Activated T-cell treated with anti-CD3 and anti-CD28 coated beads for 4 hours (primary cell): ENCODE measurements at places on chromosomes 2 and 18.

DNA sequence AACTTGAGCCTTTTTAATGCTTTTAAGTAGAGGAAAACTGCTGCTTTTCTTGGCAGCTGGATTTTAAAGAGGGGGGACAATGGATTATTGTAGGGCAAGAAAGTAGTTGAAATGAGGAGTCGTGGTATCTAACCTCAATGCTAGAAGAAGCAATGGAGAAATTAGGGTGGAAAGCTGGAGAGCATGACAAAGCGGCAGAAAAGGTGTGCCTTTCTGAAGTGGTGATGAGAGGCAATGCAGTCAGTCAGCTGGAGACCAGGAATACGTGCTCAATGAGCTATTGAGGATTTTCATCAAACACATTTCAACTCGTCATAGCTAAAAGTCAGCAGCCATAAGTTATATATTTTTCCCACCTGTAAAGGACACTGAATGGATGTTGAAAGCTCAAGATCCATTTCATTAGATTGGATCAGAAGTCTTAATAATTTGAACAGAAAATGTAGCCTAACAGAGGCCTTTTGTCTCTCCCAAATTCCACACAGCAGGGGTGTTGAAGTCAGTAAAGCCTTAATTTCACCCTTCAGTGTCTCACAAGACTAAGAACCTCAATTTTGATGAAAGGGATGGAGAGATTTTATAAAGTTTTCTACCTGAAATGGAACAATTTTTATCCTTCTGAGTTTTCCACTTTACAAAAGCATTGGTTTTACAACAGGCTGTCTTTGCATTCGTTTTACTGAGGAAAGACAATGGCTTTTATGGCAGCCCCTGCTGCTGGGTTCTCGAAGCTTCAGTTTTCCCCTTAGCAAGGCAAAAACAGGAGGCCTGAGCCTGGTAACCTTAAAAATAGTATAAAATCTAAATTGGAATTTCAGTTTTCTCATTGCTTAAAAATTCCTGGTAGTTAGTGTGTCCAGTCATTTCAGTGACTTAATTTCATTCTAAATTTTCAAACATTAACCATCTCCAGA, 131.1 kb downstream of the CCDC102B start:
- DNase-seq = no peak

GRCh38 chr2:221112744-221113143, 459.4 kb downstream of the EPHA4 start:
- no peak for DNase-seq

DNA sequence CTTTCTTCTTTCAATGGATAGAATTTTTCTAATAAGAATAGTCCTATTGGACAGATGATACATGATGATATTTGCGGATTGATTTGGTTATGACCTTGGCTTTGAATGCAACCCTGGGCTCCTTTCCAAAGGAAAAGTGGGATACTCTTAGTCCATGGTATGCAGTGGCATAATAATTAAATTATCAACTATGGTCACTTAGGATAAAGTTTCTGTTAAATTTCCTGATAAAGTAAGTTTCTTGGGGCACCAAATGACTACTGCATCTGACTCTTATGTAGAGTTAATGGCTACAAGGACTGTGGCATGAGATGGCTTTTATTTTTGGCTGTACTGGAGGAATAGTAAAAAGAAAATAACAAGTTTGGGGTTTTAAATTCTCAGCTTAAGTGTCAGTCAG, 126.7 kb downstream of the QPCT start:
- no peak for DNase-seq

DNA sequence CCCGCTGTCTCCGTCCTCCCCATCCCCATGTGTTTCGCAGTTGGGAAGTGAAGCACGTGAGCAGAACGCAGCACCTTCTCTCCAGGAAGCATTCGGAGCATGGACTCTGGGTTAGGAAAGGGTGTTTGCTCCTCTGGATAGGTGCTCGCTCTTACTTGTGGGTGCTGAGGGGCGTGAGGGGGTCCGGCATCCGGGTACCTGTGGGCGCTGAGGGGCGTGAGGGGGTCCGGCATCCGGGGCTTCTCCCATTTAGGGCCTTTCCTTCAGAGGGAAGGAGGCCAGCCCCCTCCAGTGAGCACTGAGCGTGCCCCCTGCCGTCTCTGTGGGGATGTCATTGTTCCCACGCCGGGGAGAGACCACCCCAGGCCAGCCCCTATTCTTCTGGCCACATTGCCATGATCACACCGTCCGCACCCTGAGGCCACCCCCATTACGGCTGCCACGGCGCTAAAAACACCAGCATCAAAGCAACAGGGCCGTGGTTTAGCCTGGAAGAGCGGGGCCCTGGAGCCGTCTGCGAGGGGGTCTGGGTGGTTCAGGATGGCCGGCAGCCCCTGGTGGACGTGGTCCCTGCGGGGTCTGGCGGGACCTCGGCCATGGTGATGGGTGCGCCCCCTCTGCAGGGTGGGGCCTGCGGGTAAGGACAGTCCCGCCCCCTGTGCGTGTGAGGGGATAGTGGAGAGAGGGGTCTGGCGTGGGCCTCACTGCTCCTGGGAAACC, 41.0 kb downstream of the NFATC1 start:
- DNase-seq = no peak

DNA sequence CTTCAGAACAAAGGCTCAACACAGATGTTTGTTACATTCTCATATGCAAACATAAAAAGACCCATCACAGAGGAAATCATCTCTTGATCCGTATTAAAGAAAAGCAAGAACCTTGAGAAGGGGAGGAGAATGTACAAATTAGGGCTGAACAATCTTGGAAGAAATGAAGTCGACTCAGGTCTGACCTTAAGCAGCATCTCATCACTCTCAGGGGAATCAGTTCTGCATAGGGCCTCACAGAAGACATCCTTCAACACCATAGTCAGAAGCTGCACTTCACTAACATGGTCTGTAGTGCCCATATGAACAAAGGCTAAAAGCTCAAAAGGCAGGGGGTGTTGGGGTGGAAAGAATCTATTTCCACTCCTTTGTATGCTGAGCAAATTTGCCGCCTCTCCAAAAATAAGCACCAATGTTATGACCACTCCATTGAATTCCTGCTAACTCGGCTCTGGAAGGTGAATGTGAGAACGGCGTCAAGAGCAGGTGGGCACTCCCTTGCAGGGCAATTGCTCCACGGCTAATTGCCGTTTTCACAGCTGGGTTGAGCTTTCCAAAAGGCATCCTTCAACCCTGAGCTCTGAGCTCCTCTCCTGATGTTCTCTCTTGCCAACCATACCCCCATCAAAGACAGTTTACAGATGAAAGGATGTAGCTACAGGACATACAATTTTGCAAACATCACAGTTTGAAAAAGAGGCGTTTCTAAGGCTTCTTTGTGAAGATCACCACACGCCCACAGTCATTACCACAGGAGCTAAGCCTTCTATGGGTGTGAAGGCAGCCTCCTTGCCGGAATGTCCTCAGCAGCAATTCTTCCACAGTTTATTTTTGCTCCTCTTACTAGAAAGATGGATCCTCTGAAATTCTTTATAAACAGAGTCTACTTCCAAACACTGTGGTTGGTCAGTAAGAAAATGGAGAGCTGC, 10.0 kb downstream of the KLF7 start:
- no peak for DNase-seq
